ENCODE measurements at places on chromosomes 6 and 20. TPM values are rescaled to one million over a fixed set of nuclear protein-coding genes. Genes with fewer than 3 reads are reported as not detected.

ASIP gene
- total RNA-seq: not detected

CGA gene
- total RNA-seq: not detected

SOX12 gene
- total RNA-seq: 5.0 TPM

SLC22A16 gene
- not detected for total RNA-seq

DNA sequence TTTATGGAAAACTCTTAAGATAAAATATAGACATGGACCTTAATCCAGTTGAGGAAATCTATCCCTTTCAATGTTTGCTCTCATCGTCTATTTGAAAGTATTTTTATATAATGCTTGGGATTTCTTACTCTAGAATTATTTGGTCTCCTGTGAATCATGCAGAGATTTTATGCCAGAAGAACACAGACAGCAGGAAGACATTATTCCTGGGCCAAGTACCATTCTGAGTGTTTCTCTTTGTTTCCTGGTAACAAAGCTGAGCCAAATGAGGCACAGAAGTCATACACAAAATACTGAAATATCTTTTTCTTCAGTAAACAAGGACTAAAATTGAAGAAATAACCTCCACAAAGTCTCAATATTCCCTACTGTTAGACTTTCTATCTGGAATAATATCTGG is 538.2 kb upstream of the EYS start:
- DNase-seq: no peak

- DNase-seq: no peak
Measured at GRCh38 chr6:109006818-109007217, 87.8 kb downstream of the SESN1 start.

GRCh38 chr6:142302421-142303175 is 791 bp downstream of the ADGRG6 start:
- no peak for DNase-seq

DNA sequence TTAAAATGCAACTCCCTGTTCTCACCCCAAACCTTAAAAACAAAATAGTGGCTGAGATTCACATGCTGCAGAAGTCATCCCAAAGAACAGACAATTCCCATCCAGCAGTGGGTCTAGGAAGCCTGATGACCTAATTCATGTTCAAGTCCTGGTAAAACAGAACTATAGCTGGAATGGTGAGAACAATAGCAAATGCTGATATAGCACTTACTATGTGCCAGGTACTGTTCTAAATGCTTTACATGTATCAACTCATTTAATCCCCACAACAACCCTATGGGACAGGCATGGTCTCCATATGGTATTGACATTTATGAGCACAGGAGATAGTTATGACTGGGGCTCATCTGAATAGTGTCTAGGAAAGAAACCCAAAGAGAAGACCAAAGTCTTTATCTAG is 5.6 kb downstream of the DDO start:
- DNase-seq: no peak

GRCh38 chr6:44237021-44237812 is 9.7 kb upstream of the HSP90AB1 start:
- peak; percentile 96 for DNase-seq

DNA sequence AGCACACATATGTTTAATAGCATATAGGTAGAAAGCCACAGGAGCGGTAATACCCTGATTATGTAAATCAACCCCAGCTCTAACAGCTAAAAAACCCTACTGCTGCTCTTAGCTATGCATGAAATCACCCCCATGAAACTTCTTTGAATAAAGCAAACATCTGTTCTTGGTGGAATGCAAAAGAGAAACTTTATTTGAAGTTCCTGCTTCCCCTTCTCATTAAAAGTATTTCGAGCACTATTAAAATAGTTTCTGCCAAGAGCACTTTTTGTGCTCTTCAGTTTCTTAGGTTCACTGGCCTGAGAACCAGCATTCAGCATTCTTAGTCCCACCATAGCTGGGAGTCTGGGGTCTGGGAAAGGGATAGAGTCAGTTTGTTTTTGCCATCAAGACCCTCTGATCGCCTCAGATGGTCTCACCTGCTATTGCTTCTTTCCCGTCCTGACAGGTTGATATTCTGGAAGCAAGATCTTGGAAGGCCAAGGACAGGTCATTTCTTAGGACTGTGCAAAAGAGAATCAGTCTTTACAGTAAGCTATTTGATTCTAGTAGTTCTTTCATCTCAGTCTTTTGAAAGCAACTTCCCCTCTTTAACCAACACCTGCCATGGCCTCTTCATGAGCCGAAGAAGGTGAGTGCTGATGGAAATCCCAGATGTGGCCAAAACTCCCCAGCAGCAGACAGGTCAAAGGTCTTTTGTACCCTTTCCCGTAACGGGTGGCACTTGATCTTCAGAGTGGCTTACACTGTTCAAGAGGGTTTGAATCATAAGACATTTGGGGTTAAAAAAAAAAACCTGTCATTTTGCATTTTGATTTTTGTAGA is 76.5 kb upstream of the TMEM170B start:
- DNase-seq: no peak
